ENCODE measurements at places on chromosomes 11 and 22.
A peak's percentile ranks its signal among the peaks of the same experiment; 100 is the strongest.

GRCh38 chr22:29214232-29214631, 8.5 kb downstream of the EMID1 start:
- DNase-seq: no peak

GRCh38 chr11:8283465-8284230, 20.0 kb upstream of the LMO1 start:
- no peak for DNase-seq

DNA sequence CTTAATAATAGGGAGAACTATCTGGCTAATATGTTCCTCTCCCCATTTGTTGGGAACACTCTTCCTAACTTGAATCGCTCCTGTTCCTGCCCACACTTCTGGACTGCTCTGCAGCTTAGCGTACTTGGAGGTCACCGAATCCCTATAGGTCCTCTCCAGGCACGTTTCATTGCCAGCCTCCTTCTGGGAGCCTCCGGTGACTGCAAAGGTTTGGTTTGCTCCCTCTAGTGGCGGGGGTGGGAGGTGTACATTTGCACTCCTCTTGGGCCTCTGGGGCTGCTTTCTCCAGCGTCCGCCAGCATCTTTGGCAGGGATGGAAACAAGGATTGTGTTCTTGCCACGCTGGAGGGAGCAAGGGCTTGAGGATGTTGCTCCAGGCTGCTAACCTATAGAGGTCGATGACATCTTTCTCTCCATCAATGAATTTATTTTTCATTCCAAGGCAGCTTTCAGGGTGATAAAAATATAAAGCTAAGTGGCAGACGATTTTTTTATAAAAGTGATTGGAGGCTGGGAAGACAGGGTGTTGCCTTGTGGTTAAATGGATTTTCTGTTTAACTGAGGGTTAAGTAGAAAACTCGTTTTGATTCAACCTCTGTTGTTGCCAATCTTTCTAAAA, 48.7 kb downstream of the TSPAN18 start:
- DNase-seq: peak; percentile 27

DNA sequence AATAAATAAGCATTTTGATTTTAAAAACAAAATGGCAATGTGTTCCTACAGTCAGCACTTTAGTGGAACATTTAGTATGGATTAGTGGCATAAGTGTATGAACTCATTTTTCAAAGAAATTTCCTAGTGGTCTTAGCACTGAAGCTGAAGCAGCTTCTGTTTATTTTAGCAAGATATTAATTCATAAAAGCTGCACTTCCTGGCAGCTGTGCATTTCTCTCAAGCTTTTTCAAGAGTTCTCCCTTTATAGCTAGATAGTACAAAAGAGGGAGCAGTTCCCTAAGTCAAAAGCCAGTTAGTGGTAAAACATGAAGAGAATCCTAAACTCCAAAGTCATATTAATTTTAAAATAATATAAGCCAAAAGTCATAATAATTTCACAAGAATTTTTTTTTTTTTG, 1036.0 kb upstream of the CCDC90B start:
- DNase-seq: no peak

DNA sequence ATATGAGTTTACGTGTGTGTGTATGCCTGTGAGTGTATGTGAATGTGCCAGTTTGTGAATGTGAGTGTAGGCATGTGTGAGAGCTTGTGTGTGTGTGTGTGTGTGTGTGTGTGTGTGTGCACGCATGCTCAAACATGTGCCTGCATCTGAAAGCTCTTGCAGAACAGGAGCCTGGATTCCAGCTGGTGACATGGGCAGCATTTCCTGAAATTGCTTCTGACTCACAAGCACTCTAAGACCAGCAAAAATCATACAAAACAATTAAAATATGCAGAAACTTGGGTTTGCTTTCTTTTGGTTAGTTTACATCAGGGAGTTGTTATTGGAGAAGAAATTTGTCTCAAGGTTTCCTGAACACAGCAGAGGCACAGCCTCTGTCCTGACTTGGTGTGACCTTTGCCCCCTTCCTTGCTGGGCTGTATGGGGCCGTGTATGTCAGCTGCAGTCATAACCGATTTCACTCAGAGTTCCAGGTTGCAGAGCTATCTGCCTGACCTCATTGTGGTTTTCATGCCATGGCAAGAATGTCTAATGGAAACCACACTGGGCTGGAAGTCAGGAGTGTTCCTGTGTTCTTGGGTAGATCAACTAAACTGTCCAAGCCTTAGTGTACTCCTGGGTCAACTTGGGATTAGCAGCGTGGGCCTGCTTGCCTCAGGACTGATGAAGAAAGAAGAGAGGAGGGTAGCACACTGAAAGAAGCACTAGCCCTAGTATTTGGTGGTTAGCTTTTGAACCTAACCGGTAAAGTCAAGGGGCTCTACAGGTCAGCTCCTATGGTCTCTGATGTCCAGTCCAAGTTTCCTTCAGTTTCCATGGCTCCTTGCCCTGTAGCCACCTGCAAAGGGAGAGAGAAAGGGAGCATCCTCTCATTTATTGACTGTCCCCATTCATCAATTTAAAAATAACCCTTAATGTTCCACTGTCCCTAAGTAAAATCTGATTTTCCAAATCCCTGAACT, 143.7 kb downstream of the SNX19 start:
- peak; percentile 36 for DNase-seq

DNA sequence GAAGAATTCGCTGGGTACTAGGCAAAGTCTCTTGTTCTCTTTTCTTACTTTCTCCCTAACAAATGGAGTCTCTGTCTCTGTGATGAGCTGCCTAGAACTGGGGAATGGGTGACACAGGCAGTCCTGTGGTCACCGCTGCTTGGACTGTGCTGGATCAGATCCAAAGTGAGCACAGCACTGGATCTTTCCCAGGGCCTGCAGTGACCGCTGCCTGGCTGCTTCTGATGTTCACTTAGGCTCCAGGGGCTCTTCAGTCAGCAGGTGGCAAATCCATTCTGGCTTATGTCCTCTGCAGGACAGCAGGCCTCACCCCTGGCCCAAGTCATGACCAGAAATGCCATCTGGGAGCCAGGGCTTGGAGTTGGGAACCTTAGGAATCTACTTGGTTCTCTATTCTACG, 61.5 kb downstream of the EXT2 start:
- no peak for DNase-seq

DNA sequence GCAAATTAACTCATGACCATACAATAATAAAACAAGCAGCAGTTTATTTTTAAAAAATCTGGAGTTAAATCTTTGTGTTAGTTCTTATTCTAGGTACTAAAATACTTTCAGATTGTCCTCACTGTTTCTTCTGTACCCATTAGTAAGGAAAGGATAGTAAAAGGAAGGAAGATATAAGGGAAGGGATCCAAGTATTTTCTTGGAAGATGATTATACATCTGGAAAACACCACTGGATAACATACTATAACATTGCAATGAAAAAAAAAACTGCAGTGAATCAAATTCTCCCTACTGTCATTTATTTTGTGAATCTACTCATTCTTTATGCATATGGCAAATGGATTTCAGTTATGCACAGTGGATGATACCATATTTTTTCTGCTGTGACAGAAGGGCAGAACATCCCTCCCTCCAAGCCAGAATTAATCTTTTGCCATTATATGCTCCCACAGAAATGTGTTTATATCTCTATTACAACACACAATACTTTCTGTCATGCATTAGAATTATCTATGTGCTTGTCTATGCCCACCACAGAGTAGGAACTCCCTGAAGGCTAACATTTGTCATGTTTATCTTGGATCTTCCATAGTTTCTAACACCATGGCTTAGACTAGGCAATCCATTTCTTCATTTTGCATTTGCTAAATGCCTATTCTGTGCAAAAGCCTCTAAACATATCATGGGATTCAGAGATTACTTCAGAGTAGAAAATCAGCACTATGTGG, 282.3 kb upstream of the CTSC start:
- DNase-seq: no peak

DNA sequence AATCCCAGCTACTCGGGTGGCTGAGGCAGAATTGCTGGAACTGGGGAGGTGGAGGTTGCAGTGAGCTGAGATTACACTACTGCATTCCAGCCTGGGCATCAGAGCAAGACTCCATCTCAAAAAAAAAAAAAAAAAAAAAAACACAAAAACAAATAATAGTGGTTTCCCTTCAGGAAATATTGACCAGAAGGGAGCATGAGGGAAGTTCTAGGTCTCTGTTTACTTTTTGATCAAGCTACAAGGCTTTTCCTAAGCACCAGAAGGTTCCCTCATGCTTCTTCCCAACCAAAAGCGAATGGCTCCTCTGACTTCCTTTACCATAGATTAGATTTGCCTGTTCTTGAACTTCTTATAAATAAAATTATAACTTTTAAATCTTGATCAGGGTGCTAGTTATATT, 18.3 kb downstream of the MYO18B start:
- DNase-seq: no peak

DNA sequence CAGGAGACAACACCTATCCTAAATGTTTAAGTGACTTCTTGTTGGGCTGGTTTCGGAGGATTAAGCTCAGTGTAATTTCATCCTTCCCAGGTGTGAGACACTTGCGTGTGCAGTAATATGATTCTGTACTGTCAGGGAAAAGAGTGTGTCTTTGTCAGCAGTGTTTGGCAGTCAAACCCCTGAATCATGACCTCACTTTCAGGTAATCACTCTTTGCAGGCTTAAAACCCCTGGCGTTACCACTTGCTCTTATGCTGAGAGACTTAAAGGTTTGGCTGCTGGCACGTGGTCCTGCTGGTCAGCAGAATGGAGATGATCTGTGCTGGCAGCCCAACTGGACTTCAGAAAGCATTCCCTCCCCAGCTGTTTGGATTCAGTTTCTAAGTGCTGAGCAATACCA, 56.1 kb downstream of the APIP start:
- no peak for DNase-seq

DNA sequence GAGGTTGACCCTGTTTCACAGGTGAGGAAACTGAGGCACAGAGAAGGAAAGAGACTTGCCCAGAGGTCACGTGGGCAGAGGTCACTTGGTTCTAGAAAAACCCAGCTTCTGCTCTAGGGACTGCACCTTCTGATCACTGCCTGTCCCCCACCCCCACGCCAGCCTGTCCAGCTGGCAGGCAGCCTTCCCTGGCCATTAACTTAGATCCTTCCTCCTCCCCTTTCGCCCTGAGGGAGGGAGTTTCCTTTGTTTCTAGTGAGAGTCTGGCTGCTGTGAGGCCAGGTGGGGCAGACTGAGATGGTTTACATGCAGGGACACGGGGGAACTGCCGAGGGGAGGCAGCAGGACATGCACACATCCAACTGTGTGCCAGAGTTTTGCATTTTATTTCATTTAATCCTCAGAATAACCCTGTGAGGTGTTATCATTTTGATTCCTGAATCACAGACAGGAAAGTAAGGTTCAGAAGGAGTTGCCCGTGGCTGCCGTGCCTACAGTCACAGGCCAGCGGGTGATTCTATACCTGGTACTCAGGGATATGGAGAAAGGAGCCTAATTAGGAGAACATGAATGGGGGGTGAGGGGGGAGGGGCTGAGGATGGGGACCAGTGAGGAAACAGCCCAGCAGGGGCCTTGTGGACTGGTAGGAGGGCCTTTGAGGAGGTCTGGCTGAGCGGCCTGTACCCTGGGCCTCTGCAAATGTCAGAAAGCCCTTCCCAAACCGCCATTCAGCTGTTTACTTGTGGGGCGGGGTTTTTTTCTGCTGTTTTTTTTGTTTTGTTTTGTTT, 3.4 kb downstream of the FAM83F start:
- no peak for DNase-seq

DNA sequence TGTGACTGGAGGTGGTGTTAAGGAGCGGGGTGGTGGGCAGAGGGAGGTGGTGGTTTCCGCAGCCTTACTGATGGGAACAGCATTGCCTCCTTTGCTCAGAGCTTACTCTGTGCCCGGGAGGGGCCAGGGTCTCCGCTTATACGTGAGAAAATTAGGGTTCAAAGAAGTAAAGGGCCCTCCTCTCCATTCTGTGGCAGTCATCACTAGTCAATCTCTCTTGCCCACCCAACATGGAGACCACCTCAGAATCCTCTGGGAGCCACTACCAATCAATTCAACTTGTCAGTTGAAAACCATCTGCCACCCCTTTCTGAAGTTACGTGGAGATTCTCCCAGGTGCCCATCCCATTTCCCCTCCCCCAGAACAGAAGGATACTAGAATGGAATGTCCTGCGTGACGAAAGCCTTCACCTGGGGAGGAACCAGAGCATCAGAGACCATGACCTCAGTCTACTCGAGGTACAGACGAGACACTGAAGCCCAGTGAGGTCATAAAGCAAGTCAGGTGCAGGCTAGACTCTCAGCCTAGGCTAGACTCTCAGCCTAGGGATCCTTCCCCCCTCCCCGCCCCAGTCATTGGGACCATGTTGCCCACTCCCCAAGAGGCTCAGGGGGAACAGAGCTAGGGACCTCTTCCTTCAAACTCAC, 2.0 kb downstream of the SELENOM start:
- no peak for DNase-seq

DNA sequence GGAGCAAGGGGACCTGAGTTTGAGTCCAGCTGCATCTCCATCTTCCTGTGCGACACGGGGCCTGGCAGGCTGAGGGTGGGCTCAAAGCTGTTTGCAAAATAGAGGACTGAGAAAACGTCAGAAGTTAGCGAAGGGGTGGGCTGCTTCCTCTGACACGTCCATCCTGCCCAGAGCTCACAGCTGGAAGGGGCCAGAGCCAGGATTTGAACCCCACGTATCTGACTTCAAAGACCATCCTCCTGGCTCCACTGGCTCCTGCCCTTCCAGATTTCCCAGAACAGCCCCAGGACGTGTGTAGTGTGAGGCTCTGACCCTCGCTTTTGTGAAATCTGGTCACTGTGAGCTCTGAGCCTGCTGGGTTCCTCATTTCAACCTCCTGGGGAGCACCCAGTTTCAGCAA, 56.3 kb downstream of the CD82 start:
- DNase-seq: no peak

- no peak for DNase-seq
Measured at GRCh38 chr11:61273178-61274078, 21.7 kb downstream of the VWCE start.

DNA sequence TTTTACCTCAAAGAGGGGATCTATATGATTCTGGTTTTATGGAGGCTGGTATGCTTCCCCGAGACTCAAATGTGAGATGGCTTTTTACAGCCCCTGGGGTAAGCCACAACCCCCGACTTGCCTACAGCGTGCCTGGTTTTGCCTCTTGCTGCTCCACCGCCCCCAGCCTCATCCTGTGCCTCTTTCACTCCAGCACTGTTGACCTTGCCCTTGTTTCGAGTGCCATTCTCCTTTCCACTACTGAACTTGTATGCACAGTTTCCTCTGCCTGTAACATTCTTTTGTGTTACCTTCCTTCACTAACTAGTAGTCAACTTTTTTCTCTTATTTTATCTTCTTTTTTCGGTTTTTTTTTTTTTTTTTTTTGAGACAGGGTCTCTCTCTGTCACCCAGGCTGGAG, 219.0 kb upstream of the ZBED5 start:
- DNase-seq: no peak

DNA sequence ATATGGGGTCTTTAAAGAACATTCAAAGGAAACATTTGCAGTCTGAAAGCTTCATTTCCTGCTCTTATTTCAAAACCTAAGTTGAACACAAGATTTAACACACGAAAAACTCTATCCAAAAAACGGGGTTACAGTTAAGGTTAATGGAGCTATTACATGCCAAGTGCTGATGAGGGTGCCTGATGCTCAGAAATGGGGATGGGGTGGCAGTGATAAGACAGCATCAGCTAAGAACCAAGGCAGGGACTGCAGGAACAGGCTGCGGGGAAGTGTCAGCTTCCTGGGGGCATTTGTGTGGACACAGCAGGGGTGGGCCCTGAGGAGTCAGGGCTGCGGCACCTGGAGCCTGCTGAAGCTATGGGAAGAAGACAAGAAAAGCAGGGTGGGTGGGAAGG, 12.2 kb downstream of the DGCR2 start:
- no peak for DNase-seq

Data from Panc1 (cell line).